ENCODE measurements at places on chromosomes 3 and 15. TPM values are rescaled to one million over a fixed set of nuclear protein-coding genes. Genes with fewer than 3 reads are reported as not detected.

- DNase-seq: no peak
Observed at GRCh38 chr15:98321896-98322295, 326.4 kb upstream of the IGF1R start.

Gene ADAMTSL3
- not detected for total RNA-seq

- DNase-seq: no peak
Observed at GRCh38 chr3:32127219-32127826, 20.9 kb downstream of the GPD1L start.

DNA sequence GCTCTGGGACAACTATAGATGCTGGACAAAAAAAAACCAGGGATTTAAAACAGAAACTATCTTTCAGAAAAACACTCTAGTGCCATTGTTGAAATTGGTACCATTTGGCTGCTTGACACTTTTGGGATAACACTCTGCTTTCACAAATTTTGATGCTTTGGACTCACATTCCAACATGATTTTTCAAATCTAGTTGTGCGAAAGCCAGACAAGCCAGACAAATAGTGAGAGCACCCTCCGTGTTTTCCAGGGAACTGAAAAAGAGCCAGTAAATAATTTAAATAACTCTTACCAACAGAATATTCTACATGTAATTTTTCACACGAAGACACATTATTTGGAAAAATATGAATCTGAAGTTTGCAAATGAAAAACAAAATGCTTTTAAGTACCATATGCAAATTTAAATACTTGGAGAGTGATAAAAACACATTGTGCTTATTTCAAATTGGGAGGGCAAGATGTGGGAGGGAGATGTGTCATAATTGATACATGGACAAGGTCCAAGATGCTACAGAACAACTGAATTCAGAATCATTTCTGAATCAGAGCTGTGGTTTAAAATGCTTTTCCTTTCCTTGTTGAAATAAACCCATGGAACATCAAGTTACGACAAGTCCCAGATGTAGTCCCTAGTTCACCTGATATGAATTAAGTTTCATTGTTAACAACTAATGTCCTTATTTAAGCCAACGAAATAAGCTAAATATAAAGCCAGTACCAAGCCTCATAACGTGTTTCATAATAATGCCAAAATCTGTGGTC lies 144.2 kb upstream of the SOX2 start:
- no peak for DNase-seq

Gene CCR8
- total RNA-seq: not detected

Gene ZPLD1
- not detected for total RNA-seq

DNA sequence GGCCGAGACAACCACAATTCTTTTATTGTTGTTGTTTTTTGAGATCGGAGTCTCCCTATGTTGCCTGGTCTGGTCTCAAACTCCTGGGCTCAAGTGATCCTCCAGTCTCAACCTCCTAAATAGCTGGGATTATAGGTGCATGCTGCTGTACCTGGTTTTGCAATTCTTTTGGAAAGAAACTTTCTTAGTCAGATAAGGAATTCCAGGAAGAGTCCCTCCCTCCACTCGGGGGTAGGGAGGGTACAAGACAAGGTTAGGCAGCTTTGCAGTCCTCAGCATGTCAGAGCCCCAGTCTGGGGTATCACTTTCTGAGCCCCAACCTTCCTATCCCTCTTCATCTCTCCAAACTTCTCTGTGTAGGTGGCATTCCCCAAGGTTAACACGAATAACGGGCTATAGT lies 33.8 kb upstream of the FURIN start:
- DNase-seq: no peak

DNA sequence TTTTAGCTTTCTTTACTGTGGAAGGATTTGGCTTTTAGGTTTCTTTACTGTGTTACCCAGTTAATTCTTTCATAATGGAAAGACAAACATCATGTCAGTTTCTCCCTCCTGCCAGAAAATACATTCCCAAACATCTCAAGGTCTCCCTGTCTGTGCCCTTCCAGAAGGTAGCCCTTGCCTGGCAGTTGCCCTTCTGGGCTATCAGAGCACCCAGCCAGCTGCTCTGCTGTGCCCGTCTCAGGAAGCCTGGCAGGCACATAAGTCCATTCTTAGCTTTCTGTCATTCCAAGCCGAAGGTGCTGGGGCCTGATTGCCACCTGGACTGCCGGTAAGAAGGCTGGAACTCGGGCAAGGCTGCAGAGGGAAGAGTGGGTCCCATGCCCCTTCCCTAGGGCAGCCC lies 203.4 kb downstream of the SLCO3A1 start:
- DNase-seq: no peak

- DNase-seq: no peak
Observed at GRCh38 chr3:106261396-106261795, 392.6 kb upstream of the CBLB start.

Gene FANCD2OS
- total RNA-seq: not detected

- DNase-seq: no peak
Observed at GRCh38 chr3:45366290-45366689, 22.1 kb upstream of the LARS2 start.

GRCh38 chr3:31077021-31077601 lies 182.7 kb upstream of the GADL1 start:
- DNase-seq: peak; percentile 99

DNA sequence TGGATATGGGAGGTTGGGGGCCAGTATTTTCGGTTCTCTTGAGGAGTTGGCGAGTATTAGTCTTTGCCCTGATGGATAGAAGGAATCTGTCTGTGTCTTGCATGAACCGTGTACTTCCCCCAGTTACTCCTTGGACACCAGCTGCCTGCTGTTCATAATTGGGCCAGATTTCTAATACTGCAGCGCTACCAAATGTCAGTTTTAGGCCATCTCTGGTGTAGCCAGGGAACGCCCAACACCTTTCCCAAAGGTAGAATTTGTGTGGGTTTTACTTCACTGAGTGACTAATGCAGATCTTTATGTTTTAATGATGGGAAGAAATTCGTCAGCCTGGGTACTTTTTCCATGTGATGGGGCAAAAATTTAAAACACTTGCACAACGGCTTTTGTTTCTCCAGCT lies 18.4 kb downstream of the FLNB start:
- DNase-seq: no peak

Gene RASL12
- total RNA-seq: not detected

DNA sequence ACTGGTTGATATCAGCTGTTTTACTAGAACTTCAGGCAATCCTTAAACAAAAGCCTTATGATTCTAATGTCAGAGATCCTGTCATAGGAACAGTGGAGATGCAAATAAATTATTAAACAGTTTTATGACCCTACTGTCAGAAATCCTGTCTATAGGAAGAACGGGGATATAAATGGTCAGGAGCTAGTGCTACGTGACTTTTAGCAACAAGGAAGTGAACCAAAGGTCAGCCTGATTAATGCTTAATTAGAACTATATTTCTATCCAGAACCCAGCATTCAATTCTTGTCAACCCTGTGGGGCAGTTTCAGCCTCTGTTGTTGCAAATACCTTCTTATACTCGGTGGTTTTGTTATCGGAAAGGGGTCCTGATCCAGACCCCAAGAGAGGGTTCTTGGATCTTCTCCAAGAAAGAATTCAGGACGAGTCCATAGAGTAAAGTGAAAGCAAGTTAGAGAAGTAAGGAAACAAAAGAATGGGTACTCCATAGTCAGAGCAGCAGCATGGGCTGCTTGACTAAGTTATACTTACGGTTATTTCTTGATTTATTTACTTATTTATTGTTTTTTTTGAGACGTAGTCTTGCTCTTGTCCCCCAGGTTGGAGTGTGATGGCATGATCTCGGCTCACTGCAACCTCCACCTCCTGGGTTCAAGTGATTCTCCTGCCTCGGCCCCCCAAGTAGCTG lies 59.9 kb upstream of the RNU6-1 start:
- no peak for DNase-seq

DNA sequence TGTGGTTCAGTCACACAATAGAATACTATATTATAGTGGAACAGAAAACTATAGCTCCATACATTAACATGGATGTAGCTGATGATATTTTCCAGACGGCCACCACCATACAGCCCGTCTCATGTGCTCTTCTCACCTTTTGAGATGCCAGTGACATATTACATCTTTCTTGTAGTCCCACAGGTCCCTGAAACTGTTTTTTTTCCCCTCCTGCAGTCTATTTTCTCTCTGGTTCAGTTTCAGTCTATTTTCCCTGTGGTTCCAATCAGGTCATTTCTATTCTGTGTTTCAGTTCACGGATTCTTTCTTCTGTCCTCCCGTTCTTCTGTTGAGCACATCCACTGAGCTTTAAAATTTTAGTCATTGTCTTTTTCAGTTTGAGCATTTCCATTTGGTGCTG lies 72.2 kb downstream of the PPCDC start:
- DNase-seq: no peak

DNA sequence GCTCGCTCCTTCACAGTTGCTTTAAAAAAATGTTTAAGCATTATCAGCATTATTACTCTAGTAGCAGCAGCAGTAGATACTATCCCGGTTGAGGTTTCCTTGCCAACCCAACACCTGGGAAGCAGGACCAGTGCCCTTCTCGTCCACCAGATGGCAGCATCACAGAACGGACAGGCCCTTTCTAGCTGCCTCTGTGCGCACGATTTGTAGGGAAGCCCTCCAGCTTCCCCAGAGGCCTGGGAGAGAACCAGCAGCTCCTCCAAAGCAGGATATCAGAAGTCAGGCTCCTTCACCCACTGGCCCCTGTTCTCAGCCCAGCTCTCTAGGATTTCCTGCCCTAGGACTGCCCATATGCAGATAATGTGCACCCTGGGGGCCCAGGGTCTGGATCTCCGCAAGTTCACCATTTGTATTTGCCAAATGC lies 16.8 kb upstream of the ESYT3 start:
- DNase-seq: peak; percentile 82

All from A172 (cell line).